Cerebellar nuclear complex (tissue), 1 donor: ENCODE measurements at places on chromosomes 3 and 15.

DNA sequence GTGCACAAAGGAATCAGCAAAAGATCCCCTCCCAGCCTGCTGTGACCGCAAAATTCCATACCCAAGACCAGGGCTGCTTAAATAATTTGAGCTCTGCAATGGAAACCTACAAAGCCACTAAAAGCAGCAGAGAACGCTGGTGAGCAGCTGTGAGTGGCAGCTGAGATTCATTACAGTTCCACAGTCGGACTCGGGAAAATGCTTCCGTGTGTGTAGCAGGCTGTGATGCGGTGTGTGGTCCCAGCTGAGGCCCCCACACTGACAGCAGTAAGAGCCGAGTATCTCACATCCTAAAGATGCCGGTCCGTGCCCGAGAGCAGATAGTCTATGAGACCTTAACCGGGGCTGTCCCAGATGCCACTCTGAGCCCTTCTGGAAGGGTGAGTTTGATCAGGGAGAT is 37.4 kb downstream of the TM2D3 start:
- no peak for DNase-seq

GRCh38 chr3:187328691-187329090 is 37.2 kb upstream of the MASP1 start:
- DNase-seq = no peak

GRCh38 chr3:48402281-48402732 is 27.6 kb downstream of the PLXNB1 start:
- no peak for DNase-seq

DNA sequence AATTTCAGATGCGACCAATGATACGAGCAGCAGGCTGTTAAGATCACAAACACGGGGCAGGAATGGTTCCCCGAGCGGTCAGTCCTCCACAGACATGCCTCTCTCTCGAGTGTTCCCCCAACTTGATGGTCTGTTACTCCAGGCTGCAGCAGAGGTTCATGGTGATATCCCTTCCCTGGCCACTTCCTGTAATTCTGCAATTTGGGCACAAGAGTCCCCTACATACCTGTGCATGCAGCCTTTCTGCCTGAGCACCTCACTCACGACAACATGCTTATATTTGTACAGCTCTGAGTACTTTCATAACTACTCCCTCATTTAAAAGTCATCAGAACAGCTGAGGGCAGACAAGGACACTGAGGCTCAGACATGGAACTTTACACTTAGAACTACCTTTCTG is 408.1 kb upstream of the NR2F2 start:
- no peak for DNase-seq

- no peak for DNase-seq
Observed at GRCh38 chr15:46312133-46312740, 677.4 kb downstream of the SQOR start.

- DNase-seq = no peak
Observed at GRCh38 chr3:50806806-50807205, 132.1 kb downstream of the DOCK3 start.

DNA sequence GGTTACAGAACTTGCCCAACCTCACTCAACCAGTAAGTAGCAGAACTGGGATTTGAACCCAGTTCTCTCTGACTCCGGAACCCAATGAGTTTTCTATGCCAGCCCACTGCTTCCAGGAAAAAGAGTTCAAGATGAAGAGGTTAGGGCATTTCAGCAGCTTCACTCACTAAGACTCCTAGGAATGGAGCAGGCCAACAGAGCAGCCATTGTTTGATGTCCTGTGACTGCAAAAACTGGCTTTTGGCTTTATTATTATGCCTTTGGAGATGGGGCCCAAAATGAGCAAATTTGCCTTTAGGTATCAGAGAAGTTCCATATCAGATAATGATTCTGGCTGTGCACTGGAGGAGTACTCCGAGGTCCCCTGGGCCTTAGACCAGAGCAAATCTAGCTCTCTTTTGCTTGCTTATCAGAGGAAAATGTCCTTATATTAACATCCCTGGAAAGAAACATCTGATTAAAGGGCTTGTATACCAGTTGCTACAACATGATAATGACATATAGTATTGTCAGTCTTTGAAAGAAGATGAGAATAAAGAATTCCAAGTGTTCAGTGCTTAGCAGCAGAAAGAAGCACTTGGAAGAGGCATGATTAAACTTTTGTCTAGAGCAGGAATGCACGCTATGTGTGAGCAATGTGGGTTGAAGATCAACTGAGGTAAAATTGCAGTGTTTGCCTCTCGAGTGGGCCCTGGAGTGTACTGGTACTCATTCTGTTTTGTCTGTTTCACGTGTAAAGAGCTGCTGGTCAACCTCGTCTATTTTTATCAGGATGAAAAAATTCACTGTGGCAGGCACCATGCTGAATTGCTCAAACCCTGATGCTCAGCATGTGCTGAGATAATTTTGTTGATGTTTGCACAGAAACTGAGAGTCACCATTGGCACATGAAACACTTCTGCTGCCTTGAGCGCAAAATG is 21.8 kb upstream of the KLHL24 start:
- DNase-seq = no peak

DNA sequence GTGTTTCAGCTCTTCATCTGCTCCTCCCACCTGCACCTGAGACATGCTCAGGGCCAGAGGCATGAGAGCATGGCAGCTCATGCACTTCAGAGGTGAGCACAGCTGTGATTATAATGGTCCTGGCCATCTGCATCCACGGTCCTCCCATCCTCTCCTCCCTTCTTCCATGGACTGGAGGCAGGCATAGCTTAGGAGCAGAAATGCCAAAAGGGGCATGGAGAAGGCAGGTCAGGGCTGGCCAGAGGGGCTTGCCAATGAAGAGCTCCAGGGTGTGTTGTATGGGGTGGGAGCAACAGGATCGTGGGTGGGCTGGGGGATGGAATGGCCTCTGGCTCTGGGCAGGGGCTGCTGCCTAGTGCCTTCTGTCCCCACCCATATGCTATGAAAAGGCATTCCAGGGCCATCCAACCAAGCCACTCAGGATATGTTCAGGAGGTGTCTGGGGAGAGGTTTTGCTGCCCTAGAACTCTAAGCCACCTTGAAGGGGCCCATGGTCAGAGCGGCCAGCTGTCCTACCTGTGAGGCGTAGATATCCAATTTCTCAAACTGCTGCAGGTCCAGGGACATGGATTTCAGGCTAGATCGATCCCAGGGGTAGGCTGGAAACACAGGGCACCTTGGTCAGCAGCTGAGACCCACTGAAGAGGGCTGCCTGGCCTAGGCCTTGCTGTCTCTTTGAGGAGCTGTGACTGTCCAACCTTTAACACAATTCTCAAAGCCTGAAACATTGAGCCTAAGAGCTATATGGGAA is 26.1 kb downstream of the KY start:
- DNase-seq = no peak

- DNase-seq = no peak
Observed at GRCh38 chr3:80099559-80100066, 331.8 kb upstream of the ROBO1 start.

GRCh38 chr3:10929978-10930665 is 62.4 kb upstream of the SLC6A1 start:
- no peak for DNase-seq

- DNase-seq = no peak
Observed at GRCh38 chr3:27699067-27699466, 23.1 kb downstream of the EOMES start.

DNA sequence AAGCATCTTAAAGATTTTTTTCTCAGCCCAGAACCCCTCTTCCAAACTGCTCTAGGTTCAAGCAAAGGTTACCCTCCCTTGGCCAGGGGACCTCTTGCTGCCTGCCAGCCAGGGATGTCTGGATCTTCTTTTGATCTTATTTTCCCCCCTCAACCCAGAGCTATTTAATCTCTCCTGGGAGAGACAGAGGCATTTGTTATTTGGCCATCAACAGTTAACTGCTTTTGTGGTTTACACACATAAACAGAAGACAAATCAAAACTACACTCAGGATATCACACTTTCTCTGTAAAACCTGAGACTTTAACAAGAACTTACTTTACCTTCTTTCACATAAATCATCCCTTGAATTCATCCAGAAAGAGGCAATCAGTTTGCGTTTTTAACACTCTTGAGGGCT is 272.5 kb downstream of the THSD4 start:
- DNase-seq = no peak

GRCh38 chr3:174945951-174946350 is 86.8 kb downstream of the NAALADL2 start:
- no peak for DNase-seq

DNA sequence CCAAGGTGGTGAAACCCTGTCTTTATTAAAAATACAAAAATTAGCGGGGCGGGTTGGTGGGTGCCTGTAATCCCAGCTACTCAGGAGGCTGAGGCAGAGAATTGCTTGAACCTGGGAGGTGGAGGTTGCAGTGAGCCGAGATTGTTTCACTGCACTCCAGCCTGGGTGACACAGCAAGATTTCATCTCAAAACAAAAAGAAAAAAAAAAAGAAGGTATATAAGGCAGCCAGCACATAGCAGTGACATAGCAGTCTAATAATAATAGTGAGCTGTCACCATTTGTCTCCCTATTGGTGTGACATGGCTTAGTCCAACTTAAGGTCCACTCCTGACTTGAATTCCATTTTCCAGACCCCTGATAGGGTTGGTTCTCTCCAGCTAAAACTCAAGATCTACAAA is 8.8 kb upstream of the LACTB start:
- no peak for DNase-seq

GRCh38 chr3:46102059-46102779 is 74.9 kb upstream of the XCR1 start:
- no peak for DNase-seq

GRCh38 chr15:52427804-52428203 is 100.9 kb downstream of the MYO5A start:
- DNase-seq = no peak

GRCh38 chr3:134567605-134568004 is 81.7 kb downstream of the CEP63 start:
- DNase-seq = no peak
